ENCODE measurements at places on chromosomes 6 and 20. TPM values are rescaled to one million over a fixed set of nuclear protein-coding genes. Genes with fewer than 3 reads are reported as not detected.
A peak's percentile ranks its signal among the peaks of the same experiment; 100 is the strongest.

DNA sequence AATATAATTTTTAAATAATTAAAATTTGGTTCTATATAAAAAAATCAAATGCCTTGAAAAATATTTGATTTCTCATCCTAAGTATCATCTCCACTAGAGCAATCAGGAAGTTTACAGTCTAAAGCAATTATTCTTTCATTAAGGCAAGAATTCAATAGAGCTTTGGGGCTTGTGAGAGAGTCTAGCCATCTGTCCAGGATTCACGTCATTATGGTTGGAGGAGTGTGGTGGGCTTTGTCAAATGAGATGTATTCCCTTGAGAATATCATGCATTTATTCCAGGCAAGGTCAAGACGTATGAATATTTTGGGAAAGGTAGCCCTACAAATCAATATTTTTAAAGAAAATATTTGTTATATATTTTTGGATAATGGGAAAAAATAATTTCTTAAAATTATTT lies 132.4 kb downstream of the ELOVL4 start:
- no peak for DNase-seq

DNA sequence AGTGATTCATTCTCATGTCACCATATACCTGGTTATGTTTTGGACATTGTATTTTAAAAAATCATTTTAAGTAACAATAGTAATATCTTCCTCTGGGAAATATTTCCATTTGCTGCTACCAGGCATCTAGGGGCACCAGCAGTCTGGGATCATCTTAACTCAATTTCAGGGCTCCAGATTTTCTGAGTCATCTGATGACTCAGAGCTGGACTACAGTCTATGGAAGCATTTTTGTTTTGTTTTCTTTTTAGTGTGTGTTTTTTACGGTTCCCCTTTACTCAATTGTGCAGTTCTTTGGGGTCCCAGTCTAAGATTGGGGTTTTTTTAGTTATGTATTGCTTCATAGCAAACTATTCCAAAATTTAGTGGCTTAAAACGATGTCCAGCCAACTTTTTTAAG lies 5.7 kb upstream of the FKBP5 start:
- no peak for DNase-seq

GRCh38 chr6:134949927-134950326 lies at the start of gene ALDH8A1:
ALDH8A1 (minus strand) TSS chr6:134950101; CDS start chr6:134950053, 48 bp downstream.
- no peak for DNase-seq

DNA sequence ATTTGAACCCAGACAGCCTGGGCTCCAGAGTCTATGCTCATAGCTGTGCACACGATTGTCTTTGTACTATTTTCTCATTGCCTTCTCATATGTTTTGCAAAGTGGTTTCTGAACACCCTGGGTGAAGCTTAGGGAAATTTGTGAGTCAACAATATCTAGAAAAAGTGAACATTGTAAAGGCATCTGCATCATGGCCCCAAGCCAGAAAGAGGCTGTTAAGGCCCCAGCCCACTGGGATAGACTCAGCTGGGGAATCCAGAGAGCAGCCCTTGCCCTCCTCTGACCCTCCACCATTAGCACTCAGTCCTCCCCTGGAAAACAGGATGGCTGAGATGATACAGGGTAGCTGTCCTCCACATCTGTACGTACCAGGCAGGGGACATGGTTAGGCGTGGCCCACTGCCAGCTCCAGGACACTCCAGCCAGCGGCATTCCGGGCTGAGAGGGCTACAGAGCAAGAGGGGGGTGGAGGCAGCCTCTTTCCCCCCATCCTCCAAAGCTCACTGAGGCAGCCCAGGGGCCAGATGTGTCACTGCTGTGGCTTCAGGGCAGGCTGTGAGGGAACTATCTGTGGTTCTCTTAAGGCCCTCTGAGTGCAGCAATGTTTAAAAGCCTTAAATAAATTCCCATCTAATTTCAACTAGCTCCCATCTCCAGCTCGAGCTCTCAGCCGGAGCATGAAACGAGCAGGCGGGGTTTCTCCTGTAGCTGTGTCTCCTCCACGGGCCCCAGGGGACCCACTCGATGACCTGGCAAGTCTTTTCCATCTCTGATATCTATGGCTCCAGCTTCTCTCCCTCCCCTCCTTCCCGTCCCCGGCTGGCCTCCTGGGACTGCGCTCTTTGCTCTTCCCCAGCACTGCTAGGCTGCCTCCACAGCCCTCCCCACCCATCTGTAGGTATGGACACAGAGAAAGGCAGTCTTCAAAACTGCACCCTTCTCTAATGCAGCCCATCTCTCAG lies 209.4 kb upstream of the LRFN2 start:
- peak; percentile 49 for DNase-seq

DNA sequence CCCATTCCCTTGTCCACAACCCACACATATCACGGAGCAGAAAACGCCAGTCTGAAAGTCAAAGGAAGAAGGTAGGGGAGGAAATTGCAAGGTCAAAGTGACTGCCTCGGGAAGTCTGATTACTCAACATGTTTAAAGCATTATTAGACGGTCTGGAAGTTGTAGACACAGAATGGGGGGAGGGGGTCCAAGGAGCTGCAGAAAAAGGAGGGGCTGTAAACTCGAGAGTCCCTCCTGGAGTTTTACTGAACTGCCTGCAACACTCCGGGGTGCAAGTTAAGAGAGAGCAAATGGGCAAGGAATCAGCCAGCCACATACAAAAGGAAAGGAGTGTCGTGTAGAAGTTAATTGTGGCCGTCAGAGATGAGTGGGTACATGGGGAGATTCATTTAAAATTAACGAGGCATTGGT lies 417.7 kb upstream of the JARID2 start:
- no peak for DNase-seq

DNA sequence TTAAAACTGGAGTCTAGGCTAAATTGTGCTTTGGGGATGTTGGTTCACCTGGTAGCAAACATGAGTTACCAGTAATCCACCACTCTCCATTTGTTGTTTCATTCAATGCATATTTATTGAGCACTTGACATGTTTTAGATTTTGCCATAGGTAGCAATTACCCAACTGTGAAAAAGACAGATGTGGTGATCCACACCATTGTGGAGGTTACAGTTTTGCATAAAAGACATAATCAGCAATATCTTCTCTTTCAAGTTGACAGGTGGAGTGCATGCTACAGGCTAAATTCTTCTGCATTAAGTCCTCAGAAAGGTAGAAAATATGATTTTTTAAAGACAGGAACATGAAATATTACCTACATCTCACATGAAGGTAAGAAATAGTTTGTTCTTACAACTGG lies 143.0 kb upstream of the TSHZ2 start:
- no peak for DNase-seq

DNA sequence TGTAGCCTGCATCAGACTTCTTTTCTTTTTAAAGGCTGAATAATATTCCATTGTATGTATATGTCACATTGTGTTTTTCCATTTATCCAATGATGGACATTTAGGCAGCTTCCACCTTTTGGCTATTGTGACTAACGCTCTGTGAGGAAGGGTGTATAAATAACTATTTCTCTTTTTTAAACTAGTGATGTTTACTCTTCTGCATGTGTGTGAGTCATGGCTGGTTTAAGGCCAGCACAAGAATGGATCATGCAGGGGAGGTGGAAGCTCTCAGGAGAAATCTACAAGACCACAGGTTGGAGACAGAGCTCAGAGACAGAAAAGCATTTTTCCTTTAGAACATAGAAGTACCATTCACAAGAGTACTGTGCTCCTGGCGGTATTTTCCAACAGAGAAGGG lies 307.2 kb downstream of the SOX4 start:
- no peak for DNase-seq

GRCh38 chr20:36895036-36895435 lies 19.1 kb downstream of the TLDC2 start:
- no peak for DNase-seq

DNA sequence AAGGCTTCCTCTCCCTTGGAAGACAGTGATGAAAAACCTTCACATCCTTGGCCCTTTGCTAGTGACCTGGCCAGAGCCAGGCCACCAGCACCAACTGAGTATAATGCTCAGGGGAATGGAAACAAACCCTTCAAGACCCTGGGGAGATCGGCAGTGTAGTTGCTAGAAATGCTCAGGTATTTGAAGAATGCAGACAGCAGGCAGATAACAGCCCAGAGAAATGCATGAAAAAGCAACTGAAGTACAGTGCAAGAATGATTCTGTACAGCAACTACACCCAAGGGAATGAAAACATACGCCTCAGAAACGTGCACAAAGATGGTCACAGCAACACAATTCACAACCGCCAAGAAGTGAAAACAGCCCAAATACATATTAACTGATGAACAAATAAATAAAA lies 41.1 kb downstream of the PPP1R3G start:
- DNase-seq: no peak

GRCh38 chr6:5220443-5220842 lies 40.3 kb downstream of the LYRM4 start:
- no peak for DNase-seq

DNA sequence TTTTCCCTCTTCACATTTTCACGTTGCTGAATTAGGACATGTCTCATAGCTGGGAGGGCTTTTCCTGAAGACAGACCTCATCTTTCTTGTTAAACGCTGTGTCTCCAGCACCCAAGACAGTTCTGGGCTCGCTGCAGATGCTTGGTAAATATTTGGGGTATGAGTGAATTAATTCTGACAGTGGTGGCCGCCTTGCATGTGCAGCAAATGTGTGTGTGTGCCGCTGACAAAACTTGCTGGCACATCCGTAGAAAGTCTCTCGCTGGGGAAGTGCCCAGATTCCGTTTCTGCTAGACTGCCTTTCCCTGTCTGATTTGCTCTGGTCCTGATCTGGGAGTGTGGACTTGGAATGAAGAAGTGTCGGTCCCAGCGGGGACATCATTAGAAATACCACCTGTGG lies 48.2 kb upstream of the ZNFX1 start:
- DNase-seq: no peak

DNA sequence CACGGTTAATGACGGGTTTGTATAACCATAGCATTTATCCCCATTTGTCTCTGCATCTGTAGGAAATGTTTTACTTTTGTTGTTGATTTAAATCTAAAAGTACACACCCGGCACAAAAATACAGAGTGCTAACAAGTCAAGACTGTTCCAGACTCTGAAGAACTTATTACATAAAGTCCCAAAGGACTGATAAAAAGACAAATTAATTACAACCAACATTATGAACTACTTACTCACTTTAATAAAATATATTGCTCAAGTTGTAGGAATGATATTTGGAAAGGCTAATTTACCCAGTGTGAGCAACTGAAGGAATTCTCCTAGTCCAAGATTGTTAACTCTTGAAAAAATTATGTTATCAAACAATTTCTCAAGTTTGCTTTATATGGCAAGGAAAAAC lies 115.6 kb downstream of the KIF13A start:
- no peak for DNase-seq

GRCh38 chr6:67887747-67888545 lies 747.1 kb upstream of the ADGRB3 start:
- DNase-seq: no peak

DNA sequence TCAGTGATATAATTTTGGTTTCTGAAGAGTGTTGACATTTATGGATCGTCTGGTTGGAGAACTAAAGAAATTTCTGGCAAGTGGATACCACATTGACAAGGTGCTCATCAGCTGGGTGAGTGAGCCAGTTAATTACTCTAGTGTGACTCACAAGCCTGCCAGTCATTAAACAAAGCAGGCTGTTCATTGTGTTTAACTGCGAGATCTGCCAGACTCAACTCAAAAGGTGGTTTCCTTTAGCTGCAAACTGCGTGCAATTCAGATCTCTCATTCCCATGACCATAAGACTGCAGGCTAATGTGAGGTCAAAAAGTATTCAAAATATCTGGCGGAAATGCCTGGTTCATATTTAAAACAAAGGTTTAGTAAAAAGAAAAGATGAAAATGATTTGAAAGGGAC lies 32.5 kb upstream of the IYD start:
- no peak for DNase-seq

DNA sequence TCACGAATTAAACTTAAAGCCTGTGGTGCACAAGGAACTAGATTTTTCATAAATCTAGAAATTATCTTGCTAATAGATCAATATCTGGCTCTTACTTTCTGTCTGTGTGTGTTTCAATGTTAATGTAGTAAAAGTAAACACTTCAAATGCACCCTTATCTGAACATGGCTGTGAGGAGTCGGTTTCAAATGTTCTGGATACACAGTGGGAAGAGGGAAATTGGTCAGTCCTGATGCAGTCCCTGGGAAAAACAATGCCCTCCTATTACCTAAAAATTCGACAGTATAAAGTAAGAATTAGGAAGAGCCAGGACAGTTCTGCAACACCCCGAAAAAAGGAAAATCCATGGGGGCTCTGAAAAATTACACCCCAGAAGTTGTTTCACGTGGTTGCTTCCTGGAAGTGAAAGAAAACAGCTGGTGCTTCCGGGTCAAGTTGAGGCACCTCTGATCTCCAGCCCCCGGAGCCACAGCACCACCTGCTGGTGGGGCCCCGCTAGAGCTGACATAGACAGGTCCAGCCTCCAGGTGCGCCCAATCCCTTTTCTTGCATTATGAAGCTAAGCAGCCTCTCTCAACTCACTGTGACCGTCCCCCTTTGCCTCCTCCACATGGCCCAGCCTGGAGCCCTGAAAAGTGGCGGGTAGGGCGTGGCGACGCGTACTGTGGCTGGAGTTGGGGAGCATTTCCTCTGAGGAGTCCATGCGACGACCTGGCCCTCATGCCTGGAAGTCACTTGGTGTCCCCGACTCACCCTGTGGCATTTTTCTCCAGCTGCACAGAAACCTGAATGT lies 8.3 kb downstream of the SEMG2 start:
- peak; percentile 47 for DNase-seq

GRCh38 chr6:117561128-117561527 lies 41.2 kb downstream of the GOPC start:
- no peak for DNase-seq

GRCh38 chr6:137925141-137925698 lies 58.2 kb downstream of the TNFAIP3 start:
- no peak for DNase-seq

The SOX12 gene
- total RNA-seq: 16.2 TPM

The CDC25B gene
- 5.7 TPM for total RNA-seq

The PACRG gene
- 7.4 TPM for total RNA-seq

The PROCR gene
- 9.3 TPM for total RNA-seq

The PROKR2 gene
- total RNA-seq: not detected

The AARS2 gene
- total RNA-seq: 10.7 TPM

The CCM2L gene
- total RNA-seq: 8.5 TPM

The GPR63 gene
- total RNA-seq: 0.40 TPM

The CST1 gene
- not detected for total RNA-seq

The LPIN3 gene
- 18.6 TPM for total RNA-seq
